Activated CD8-positive, alpha-beta memory T cell treated with anti-CD3 and anti-CD28 coated beads for 1 hour (primary cell): ENCODE measurements at places on chromosomes 7 and 10.

DNA sequence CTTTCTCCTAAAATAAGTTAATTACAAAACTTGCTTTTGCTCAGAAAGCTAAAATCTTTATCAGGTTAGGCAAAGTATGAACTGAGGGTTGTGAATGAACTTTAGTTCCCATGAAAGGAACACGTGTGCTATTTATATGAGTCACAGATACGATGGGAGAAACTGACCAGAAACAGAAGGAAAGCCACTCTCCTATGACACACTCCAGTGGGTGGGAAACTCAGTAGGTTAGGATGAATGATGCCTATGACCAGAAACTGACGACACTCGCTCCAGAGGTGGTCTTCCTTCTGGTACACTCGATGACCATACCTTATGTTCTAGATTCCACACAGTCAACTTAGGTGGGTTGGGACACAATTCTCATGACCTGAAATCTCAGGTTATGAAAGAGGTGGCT is 215.7 kb upstream of the INHBA start:
- no peak for DNase-seq

DNA sequence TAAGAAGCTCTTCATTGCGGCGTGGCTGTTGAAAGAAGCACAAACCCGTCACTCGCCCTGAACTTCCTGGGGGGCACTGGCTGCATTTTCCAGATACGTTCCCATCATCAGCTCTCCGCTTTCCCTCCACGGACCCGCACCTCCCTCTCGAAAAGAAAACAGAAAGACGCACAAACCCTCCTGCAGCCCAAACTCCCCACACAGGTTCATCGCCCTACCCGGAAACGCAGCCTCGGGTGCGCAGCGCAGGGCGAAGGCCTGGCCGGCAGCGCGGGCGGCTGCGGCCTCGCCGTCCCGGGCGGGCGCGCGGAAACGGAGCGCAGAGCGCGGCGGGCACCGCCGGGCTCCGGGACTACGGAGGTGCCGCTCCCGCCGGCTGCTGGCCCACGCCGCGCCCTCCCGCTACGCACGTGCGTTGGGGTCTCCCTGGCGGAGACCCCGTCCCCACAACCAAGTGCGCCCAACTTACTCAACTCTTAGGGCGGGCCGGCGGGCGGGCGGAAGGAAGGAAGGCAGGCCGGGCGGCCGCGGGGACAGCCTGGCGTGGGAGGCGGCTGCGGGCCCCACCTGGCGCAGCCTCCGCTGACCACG is 822 bp downstream of the ZNF800 start:
- DNase-seq = peak; percentile 19

DNA sequence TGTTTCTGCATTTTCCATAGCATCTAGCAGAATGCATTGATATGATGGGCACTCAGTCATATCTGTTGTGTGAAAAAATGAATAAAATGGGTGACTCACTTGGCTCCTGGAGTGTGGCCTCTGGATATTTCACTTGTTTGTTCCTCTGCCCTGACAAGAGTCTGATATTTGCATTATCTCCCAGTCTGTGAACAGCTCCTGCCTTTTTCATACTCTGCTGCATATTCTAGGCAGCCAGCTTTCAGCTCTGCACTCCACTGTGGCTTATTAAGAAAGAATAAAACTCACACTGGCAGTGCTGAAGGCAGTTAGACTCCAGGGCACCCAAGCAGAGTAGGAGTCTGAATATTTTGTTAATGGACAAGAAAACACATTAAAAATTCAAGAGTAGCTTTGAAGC is 623.9 kb downstream of the SORCS1 start:
- no peak for DNase-seq

DNA sequence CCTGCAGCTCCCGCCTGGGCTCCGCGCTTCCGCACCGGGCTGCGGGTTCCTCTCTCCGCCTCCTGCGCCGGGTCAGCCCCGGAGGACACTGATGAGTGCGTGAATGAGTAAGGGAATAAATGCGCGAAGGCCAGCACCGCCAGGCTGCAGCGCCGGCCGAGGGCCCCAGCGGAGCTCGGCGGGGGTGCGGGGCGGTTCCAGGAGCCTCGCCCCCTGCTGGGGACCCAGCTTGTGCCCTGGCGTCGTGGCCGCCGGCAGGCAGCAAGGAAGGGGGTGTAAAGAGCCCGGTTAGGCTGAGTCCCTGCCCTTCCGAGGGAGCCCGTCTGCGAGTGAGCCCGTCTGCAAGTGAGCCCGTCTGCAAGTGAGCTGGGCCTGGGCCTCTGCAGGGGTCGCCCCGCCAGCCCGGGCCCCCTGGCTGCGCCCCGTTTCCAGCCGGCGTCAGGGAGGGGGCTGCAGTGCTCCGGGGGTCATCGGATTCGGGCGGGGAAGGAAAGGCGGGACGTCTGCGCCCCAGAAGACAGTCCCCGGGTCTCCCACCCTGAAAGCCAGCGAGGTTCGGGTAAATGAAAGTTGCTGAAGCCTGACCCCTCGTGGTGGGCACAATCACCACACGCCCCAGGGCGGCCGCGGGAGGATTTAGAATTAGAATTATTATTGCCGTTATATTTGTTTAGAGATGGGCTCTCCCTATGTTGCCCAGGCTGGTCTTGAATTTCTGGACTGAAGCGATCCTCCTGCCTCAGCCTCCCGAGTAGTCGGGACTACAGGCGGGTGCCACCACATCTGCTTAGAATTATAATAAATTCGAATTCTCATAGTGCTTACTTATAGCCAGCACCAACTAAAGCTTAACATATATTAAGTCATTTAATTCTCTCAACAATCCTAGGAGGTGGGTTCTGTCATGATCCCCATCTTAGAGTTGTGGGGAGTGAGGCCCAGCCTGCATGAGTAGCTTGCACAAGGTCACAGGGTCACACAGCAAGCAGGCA is 8.6 kb upstream of the CRYGN start:
- DNase-seq = peak; percentile 63

GRCh38 chr10:33703501-33704213 is 369.2 kb upstream of the NRP1 start:
- no peak for DNase-seq

- DNase-seq = no peak
Observed at GRCh38 chr7:122543166-122543565, 155.8 kb downstream of the RNF133 start.

- no peak for DNase-seq
Observed at GRCh38 chr10:95877881-95878280, 29.9 kb upstream of the CC2D2B start.

DNA sequence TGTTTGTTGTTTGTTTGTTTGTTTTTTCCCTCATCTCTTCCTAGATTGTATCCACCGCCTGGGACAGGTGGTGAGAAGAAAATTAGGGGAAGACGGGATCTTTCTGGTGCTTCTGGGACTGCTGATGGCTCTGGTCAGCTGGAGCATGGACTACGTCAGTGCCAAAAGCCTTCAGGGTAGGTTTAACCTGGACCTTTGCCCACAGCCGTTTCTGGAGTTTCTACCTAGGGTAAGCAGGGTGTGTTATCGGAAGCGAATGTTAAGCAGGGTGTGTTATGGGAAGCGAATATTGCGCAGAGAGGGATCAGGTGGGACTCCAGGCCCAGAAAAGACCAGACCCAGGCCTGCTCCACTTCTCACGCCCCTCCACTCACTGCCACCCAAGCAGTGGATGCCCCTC is 4.7 kb downstream of the CLCN1 start:
- DNase-seq = no peak

DNA sequence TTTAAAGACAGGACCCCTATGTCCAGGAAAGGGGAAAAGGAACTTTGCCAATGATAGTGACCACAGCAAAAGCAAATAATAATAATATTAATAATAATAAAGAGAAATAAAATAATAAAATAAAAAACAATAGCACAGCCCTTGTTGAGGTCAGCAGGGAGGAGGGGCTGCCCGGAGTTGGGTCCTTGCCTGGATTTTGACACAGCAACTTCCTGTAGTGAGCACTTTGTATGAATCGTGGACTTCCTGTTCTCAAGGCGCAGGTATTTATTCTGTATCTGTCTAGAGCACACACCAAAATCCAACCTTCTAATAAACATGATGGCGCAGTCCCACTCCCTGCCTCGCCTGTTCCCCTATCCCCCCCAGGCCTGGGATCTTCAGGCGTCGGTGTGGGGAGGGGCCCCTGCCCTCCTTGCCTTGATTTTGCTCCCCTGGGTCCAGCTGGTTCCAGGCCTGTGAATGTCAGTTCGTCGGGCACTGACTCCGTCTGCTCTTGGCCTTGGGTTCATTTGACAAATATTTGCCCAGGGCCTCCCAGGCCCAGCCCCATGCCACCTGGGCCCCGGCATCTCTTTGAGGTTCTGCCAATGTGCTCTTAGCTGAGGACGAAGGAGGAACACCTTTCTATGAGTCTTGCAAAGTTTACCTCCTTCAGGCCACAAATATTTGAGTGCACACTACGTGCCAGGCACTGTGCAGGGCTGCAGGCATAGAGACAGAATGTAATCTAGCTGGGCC is 13.9 kb downstream of the TRIM8 start:
- no peak for DNase-seq

DNA sequence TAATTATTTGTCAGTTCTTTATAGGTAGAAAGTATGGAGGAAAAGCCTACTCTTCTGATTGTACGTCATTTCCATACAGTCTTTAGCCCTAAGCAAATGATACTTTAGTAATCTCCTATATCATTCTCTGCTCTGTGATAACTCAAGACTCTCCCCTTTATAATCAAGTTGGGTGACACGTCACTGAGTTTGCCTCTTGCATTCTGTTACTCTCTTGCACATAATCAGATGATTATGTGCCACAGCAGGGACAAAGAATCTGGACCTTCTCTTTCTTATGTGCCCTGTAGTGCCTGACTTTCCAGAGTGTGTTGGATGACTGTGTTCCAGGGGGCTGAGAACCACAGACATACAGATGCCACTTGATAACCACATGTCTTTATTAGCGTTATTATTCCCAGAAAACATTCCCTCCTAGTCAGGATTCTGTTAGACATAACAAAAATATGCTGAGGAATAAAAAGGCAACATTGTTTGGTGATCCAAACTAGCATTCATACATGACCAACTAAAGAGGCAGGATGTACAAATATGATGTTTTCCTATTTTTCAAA is 116.4 kb upstream of the HGF start:
- DNase-seq = no peak

DNA sequence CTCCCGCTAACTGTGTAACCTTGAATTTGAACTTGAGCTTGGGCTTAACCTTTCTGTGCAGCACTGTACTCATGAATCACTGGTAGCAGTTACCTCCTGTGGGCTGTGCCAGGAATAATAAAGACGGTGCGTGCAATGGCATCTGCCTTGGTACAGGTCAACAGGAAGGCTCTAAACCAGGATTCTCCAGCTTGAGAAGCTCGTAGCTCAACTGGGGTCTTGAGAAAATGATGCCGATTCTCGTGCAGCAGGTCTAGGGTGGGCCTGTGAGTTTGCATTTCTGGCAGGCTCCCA is 112.5 kb upstream of the ANLN start:
- no peak for DNase-seq

DNA sequence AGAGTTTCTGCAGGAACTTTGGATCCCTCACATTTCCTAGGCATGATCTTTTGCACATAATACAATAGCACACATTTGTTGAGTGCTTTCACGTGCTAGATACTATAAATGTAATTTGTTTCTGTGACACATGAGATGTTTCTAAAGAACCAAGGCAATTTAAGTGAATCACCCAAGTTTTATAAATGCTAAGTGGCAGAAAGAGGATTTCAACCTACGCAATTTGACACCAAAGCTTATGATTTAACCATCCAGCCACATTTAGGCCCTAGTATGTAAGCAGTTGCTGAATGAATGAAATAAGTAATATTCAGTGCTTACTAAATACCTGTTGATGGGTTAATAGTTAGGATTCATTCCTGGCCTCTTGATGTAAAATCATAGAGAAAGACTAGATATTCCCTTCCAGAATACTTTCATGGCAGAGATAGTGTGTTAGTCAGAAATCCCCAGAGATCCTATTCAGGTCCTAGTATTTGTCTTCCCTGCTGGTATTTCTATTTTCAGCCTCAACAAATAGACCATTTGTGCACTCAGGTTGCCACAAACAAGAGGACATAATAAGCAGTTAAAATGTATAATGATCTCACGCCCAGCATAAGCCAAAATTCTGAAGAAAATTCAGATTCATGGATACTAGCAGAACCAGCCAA is 572.6 kb downstream of the IPMK start:
- no peak for DNase-seq

GRCh38 chr10:31315453-31315852 is 3.6 kb upstream of the ZEB1 start:
- no peak for DNase-seq

DNA sequence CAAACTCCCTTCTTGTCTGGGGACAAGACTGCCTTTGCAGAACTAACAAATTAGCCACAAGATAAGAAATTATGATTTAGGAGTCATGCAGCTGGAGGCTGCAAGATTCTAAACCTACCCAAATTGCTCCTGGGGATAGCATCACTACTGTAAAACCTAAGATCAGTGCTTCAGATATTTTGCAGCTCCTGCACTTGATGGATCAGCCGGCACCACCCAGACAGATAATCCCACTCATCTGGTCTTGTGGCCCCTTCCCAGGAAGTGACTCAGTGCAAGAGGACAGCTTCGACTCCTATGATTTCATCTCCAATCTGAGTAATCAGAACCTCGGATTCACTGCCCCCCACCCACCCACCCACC is 181.9 kb downstream of the AKR1D1 start:
- DNase-seq = no peak

DNA sequence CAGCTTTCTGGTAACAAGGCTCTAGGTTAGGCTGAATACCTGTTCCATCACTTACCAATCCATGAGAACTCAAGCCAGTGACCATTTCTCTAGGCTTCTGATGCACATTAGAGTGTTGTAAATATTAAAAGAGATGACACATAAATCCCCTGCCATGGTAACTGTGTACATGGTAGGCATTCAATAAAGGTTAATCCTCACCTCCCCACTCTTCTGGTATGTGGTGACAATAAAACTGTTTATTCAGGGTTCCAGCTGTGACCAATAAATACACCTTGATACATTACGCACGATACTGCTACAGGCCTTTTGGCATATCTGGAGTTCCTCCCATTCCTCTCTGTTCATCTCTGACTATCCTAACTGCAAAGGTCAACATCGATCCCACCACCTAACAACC is 171.9 kb downstream of the SRPK2 start:
- no peak for DNase-seq

- no peak for DNase-seq
Observed at GRCh38 chr10:111392159-111392558, 315.3 kb downstream of the ADRA2A start.

- DNase-seq = no peak
Observed at GRCh38 chr7:43431020-43431595, 151.8 kb upstream of the STK17A start.

DNA sequence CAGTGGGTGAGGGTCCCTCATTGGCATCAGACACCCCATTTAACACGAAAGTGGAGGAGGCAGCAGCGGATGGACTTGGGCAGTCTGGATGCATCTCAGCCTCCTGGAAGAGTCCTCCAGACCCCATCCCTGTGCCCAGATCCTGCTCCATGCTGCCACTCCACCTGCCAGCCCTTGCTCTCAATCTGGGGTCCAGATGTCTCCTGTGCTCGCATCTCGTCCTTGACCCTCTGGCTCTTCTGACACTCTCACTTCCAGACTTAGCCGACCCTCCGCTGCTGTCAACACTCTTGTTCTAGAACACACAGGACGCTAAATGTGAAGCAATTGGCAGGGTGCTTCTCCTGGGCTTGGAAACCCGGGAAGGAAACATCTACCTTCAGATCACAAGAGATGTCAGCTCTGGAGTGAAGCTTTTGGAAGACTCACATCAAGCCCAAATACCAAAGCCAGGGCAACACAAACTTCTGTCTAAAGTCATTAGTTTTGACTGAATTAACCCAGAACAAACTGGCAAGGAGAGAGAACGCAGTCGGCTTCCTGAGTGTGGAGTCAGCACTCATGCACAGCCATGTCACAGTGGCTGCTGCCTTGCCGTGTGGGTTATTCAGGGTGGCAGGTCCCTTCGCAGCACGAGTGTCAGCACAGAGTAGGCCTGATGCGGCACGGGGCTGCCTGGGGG is 379.1 kb downstream of the TCERG1L start:
- DNase-seq = no peak

GRCh38 chr10:48634198-48634983 is 29.5 kb upstream of the ARHGAP22 start:
- no peak for DNase-seq
